LNCaP clone FGC (cell line): ENCODE measurements at places on chromosomes 3 and 15.

DNA sequence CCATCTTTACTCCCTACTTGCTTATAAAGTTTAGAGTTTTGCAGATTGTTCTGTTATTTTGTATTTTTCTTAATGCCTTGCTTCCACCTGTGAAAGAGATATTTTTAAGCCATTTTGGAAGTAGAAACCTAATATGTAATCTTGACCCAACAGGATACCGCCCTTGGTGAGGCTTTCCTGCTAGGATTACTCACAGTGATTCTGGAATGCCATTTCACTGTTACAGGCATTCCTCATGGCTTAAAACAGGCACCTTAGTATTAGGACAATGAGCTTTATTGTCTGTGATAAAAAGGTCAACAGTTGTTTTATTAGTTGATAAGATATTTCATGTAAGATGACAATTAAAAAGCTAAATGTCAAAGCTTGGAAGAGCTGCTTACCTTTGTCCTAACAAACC lies 58.2 kb downstream of the PHLDB2 start:
- no peak for DNase-seq

DNA sequence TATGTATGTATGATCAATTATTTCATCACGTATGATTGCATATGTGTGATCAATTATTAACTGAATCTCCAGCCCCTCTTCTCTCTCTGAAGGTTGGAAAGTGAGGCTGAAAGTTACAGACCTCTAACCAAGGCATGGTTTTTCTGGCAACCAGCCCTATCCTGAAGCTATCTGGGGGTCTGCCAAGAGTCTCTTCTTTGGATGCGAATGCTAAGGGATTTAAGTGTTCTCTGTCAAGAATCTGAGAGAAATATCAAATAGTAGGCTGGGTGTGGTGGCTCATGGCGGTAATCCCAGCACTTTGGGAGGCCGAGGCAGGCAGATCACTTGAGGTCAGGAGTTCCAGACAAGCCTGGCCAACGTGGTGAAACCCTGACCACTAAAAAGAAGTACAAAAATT lies 8.1 kb downstream of the NKTR start:
- no peak for DNase-seq

- no peak for DNase-seq
These were observed 802 bp upstream of the NECTIN3 start for GRCh38 chr3:111070772-111071256.

- peak; percentile 56 for DNase-seq
These were observed 46.3 kb downstream of the GOLIM4 start for GRCh38 chr3:168049367-168049974.

- no peak for DNase-seq
These were observed 12.1 kb downstream of the TMOD3 start for GRCh38 chr15:51841406-51842040.

DNA sequence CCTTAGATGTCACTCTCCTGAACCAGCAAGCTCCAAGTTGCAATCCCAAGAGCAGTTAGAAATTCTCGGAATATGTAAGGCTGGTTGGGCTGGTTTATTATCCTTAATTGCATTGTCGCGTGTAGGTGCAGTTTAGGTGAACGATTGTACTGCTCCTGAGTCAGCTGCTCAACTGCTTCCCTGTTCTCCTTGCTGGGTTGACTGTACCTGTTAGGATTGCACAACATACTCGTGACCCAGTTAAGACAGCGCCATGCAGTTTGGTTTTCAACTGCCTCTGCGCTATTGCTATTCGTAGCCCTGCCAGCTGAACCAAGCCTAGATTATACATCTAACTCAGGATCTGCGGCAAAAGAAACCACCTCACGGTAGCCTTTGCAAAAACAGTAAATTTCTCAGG lies 41.0 kb downstream of the BCL2L10 start:
- DNase-seq, result peak; percentile 84

GRCh38 chr3:4845882-4846281 lies 133.4 kb upstream of the BHLHE40 start:
- no peak for DNase-seq

DNA sequence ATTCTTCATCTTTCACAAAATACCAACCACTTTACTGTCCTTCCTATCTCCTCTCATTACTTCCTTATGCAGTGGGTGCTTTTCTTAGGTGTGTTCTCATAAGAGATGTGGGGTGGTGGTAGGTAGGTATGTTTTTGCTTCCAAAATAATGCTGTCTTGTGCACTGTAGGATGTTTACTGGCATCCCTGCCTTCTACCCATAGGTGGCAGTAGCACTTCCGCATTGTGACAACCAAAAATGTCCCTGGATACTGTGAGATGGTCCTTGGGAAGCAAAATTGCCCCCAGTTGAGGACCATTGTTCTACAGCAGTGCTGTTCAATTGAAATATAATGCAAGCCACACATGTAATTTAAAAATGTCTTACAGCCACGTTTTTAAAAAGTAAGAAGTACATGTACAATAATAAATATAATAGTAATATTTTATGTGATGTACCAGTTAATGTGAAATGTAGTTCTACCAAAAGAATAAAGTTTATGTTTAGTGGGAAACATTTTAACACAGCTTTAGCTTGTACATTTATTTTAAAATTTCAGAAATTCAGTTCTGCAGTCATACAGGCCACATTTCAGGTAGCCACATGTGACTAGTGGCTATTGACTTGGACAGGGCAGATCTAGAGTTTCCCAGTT lies 75.2 kb downstream of the NEO1 start:
- DNase-seq, result no peak

- DNase-seq, result no peak
These were observed at the start of gene ACTC1 for GRCh38 chr15:34795267-34796081. TSS of gene ACTC1 (minus strand) at chr15:34795549. CDS start at chr15:34794808, 741 bp downstream.

DNA sequence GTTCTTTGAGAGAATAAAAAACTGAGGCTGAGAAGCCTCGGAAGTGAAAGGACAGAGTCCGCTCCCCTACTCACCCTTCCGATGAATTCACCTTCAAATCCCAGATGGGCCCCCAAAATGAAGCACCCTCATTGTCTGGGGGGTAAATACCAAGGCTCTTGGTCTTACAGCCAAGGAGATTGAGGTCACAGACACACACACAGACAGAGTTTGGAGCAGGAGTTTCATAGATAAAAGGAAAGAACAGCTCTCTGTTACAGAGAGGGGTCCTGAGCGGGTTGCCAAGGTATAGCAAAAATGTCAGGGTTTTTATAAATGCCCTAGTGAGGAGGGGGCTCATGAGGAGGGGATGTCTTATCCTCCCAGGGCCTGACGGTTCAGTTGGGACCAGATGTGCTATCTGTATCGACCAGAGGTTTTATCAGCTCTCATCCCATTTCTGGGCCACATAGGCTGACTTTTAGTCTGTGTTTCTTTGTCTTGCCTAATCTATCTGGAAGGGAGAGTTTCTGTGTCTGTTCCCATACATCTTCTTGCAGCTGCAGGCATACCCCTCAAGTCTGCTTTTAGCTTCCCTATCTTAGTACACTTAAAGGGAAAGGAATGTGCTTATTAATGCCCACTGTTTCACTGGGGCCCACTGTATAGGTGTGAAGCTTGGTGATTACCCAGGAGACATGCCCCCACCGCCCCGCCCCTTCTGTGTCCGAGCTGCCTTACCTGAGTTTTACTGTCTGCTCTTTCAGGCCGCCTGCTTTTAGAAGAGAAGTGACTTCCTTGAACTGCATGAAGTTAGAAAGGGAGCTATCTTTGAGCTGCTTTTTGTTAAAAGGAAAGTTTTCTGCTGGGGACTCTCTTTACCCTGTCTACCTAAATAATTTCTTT lies 66.8 kb upstream of the ATP11B start:
- DNase-seq, result no peak

- no peak for DNase-seq
These were observed 125.4 kb upstream of the SPATA16 start for GRCh38 chr3:173266441-173266840.

DNA sequence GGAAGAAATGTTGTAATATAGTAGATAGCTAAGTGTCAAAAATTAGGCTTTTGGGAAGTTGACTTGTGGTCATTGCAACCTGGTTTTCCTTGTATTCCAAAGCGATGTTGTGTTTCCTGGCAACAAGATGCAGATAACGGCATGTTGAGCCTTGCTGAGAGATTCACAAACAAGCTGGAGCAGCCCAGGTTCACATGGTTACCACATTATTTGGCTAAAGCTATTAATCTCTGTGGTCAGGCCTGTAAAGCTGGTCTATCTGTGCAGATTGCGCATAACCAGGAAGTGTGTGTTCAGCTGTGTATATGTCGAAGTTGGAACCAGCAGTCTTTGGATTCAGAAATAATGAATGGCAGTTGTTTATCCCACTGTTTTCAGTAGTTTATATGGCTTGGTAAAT lies 6.6 kb downstream of the TIPARP start:
- peak; percentile 100 for DNase-seq

GRCh38 chr3:183148056-183148455 lies 14.5 kb downstream of the LAMP3 start:
- DNase-seq, result no peak

- no peak for DNase-seq
These were observed 900.1 kb downstream of the ROBO1 start for GRCh38 chr3:78867409-78868372.

- DNase-seq, result peak; percentile 15
These were observed 49.2 kb downstream of the PIERCE2 start for GRCh38 chr15:55457401-55458022.

GRCh38 chr3:121794264-121794983 lies 40.4 kb downstream of the IQCB1 start:
- DNase-seq, result no peak

GRCh38 chr15:71052356-71052755 lies 62.9 kb upstream of the THSD4 start:
- DNase-seq, result no peak

DNA sequence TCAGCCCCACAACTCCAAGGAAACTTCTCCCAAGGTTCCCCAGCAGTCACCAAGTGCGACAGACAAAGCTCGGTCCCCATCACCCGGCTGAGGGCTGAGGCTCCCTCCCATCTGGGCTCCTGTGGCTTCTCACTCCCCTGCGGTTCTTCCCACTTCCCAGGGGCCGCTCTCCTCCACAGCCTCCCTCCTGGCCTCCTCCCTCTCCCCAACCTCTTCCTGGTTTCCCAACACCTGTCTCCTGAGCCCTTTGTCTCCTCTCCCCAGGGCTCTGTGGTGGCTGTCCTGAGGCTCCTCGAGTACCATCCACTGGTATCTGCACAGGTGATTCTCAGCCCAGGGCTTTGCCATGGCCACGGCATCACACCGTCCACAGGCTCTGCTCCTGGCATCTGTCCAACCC lies 113.2 kb upstream of the NSMCE3 start:
- no peak for DNase-seq

DNA sequence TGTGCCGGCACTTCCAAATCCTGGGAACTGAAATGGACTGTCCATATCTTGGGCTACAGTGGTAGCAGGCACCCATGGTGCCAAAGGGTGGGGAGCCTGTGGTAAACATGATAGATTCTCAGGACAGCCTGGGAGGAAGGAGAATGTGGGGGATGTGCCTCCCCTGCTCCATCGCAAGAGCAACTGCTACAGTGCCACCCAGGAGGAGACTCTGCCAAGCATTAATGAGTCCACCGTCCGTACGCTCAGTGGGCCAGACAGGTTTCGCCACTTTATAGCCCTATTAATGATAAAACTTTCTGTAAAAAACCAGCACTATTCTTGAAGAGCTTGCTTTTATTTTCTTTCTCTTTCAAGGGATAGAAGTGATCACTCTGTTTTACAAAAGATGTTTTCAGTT lies 75.2 kb downstream of the FMN1 start:
- peak; percentile 31 for DNase-seq

DNA sequence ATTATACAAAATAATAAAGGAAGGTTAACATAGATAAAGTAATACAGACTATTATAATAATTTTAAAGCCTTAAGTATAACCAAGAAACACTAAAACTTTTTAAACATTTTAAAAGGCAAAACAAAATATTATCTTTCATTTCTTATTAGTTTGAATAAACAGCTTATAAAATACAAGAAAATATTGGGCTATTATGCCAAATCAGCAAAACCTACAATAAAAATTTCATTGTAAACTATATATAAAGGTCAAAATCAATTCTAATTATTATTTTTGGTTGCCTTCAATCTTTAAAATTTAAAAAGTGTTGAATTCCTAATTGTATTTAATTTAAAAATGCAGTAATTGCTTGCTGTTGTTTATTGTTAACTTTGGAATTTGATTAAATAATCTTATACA lies 430.0 kb downstream of the ROBO1 start:
- DNase-seq, result no peak
